Activated CD4-positive, alpha-beta T cell treated with anti-CD3 and anti-CD28 coated beads, Interleukin-2, Interleukin-4, amounts not matched to agents 100 ng/mL and 50 ng/mL, durations not matched to agents 16 hours and 8 hours (primary cell): ENCODE measurements at places on chromosomes 13 and 19.

DNA sequence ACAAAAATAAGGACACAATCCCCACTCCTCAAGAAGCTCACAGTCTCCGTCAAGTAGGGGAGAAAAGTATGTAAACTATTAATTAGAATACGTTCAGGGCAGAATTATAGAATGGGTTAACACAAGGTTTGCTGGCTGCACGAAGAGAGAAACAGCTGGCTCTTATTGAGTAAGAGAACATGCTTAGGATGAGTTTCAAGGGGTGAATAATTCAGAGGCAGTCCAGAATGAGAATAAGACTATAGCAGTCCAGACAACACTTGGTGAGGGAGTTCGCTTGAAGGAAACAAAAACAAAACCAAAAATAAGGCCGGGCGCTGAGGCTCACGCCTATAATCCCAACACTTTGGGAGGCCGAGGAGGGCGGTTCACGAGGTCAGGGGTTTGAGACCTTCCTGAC is 61.9 kb downstream of the THSD1 start:
- no peak for DNase-seq

GRCh38 chr13:30192320-30193093 is 114.8 kb downstream of the KATNAL1 start:
- no peak for DNase-seq

- DNase-seq: no peak
Observed at GRCh38 chr19:35274323-35274722, 5.6 kb downstream of the USF2 start.

DNA sequence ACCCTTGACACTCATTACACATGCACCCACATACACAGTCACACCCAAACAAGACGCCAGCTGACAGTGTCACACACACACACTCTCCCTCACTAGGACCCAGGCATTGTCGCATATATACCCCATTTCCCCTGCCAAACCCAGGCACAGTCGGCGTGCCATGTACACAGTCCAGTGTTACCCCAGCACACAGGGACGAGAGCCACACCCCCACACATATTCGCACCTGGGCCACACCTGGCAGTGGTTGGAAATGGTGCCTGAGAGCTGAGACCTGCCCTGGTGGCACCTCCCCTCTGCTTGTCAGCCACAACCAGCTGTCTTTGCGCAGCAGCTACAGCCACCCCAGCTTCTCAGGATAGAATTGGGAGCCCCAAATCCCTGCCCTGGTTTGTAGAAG is 9.0 kb downstream of the NFIX start:
- no peak for DNase-seq

GRCh38 chr19:2922987-2923386 is 21.8 kb downstream of the ZNF77 start:
- DNase-seq: no peak

DNA sequence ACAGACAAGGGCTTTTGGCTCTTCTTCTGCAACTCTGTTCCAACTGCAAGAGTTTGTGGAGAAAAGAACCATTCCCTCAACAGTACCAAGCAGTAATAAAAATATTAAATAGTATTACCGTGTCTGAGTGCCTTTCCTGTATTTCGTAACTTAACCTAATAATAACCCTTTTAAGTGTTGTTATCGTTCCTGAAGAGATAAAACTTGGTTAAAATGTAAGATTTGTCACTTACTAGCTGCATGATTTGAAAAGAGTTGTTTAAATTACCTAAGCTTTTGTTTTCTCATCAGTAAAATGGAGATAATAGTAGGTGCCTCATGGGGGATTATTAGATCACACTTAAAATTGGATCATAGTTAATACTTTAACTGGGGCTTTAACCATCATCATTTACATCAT is 447.2 kb downstream of the GPC5 start:
- DNase-seq: no peak

DNA sequence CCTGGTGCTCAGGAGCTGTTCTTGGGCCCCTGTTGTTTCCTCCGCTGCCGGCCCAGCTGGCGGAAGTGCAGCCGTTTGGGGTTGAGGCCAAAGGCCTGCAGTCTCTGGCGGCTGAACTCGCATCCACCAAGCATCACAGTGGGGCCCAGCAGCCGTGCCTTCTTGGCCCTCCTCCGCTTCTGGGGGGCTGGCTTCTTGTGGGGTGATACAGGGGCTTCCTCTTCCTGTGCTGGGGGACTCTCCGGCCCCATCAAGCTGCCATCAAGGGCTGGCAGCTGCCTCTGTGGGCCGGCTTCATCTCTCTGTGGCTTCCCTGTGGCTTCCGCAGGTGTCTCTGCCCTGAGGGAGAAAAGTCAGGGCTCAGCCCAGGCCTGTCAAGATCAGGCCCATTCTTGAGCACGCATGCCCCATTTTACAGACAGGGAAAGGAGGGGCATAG is 10.3 kb downstream of the ATG4D start:
- peak; percentile 60 for DNase-seq

DNA sequence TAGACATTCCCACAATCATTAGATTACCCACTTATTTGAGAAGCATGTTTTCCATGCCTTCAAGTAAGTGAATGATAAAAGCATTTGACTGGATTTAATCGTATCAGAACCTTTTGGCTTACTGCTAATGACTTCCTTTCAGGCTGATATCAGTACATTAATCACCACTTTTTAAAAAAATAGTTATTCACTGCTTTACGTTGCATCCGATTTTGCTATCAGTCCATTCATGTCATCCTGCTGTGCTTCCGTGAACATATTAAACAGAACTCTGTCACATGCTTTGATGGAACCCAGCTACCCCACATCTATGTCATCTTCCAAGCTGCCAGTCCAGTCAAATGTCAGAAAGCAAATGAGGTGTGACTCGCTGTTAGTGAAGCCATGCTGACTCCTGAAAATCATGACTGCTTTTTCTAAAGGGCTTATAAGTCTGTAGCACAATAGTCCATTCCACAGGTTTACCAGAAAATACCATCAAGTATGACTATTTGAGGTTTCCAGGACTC is 440.9 kb downstream of the IRS2 start:
- no peak for DNase-seq
